ENCODE measurements at places on chromosomes 2 and 18.
A peak's percentile ranks its signal among the peaks of the same experiment; 100 is the strongest.

GRCh38 chr2:84631047-84631446 is 114.7 kb downstream of the DNAH6 start:
- peak; percentile 34 for DNase-seq

DNA sequence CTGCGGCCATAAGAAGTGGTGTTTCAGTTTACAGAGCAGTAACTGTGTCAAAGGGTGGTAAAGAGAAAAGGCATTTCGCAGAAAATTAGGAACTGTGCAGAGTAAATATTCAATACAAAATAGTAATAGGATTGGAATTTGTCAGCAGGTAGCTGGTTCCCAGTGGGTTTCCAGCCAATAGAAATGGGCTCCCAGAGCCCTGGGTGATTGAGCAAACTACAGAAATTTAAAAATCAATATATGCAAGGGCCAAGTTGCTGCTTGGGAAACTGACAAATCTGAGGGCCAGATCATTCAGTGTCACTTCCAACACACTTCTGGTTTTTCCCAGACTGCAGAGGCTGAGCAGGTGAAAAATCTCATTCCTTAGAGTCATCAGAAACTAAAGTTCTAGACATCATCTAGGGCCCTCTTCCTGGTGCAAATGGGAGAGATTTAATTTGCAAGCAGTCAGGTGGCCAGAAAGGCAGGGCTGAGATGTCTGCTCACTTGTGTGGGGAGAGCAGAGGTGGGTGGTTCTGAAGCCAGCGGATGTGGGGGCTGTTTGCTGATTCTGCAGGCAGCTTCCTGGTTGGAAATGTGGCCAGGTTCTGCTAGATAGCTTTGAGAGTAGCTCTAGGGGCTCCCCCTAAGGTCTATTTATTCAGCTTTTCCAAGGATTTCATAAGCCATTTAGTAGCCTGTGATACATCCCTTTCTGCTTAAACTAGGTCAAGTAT is 182.4 kb downstream of the NCK2 start:
- DNase-seq: no peak

- DNase-seq: no peak
These were observed 86.0 kb downstream of the RHOB start for GRCh38 chr2:20532634-20533437.

DNA sequence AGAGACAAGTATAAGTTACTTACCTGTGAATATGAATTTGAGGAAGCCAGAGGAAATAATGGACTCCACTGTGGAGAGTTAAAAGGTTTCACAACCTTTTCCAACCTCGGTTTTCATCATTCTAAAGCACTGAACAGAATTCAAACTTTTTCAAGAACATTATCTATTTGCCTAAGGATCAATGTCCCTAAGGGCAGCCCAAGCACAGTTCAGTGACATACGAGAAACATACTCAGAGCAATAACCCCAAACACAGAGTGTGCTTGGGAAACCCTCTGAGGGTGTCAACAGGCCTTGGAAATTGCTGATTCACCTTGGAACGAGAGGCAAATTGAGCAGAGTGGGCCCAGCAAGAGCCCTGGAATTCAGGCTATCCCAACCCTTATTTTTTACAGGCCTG is at the start of gene ABCB11:
TSS of gene ABCB11 (minus strand) at position 123 of the 400 bp plus-strand sequence. CDS start 13,199 bp downstream, outside the sequence.
- no peak for DNase-seq

GRCh38 chr2:13091455-13091854 is 374.7 kb downstream of the TRIB2 start:
- no peak for DNase-seq

DNA sequence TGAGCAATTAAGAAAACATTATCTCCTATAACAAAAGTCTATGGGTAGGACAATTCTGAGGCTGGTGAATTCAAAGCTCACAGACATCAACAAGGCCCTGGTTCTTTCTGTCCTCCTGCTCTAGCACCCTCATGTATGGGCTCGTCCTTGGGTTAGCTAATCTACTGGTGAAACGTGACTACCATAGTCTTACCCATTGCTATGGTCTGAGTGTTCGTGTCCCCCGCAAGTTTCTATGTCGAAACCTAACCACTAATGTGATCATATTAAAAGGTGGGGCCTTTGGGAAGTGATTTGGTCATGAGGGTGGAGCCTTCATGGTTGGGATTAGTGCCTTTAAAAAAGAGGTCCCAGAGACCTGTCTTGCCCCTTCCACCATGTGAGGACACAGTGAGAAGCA is 564.7 kb downstream of the TNS1 start:
- DNase-seq: no peak

DNA sequence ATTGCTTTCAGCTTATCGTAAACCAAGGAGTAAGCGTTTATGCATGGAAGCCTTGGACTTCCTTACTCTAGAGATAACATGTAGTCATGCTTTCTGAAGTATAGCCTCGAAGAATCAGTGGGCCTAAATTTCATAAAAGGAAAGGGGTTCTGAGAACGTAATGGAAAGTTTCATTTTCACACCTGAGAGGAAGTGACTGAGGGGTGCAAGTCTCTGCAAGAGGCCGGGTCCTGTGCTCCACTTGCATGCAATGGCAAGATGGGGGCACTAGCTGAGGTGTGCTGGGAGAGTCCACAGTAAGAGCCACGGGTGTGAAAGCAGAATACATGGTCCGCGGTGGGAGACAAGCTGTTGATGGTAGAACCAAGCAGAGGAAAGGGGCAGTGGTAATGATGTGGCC is 36.5 kb upstream of the C1D start:
- DNase-seq: no peak
